ENCODE measurements at places on chromosomes 16 and 17.

DNA sequence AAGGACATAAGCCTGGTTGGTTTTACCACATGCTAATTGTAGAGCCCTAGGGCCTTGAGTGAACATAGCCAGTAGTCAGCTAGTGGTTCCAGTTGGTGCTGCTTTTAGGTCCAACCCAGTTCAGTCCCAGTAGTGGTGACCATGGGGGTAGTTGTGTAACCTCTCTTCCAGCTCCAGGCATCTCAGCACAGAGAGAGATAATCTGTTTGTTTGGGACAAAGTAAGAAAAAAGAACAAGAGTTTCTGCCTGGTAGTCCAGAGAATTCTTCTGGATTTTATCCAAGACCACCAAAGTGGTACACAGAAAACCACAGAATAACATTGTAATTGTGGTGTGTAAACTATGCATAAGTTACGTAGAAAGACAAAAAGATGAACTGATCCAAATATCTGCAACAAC is 5.2 kb upstream of the CCL13 start:
- DNase-seq: no peak

DNA sequence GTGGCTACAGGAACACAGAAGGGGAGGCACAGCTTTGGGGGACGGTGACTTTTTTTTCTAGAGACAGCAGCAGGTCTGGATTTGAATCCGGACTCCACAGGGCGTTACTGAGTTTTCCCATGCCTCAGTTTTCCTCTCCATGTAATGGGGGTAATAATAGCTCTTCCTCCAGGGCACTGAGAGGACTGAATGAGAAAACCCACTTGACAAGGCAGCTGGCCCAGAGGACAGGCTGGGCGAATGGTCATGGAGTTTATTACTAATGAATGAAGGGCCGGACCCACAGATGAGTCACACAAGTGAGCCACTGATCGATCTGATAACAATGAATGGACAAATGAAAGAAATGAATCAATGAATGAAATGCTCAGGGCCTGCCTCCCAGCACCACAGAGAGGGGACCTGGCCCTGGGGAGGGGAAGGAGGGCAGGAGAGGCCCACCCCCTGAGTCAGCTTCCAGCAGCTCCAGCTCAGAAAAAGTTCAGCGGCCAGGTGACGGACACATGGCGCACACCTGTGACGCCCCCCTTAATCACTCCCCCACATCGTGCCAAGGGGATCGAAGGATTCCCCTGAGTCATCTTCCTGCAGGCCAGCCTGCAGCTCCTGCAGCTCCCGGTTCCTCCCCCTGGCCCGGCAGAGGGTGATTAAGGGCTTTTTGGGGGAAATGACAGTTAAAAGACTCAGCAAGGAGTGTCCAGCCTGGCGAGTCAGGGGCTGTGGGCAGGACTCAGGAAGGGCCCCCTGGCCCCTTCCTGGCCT is 54.3 kb downstream of the SOCS1 start:
- DNase-seq: peak; percentile 98

DNA sequence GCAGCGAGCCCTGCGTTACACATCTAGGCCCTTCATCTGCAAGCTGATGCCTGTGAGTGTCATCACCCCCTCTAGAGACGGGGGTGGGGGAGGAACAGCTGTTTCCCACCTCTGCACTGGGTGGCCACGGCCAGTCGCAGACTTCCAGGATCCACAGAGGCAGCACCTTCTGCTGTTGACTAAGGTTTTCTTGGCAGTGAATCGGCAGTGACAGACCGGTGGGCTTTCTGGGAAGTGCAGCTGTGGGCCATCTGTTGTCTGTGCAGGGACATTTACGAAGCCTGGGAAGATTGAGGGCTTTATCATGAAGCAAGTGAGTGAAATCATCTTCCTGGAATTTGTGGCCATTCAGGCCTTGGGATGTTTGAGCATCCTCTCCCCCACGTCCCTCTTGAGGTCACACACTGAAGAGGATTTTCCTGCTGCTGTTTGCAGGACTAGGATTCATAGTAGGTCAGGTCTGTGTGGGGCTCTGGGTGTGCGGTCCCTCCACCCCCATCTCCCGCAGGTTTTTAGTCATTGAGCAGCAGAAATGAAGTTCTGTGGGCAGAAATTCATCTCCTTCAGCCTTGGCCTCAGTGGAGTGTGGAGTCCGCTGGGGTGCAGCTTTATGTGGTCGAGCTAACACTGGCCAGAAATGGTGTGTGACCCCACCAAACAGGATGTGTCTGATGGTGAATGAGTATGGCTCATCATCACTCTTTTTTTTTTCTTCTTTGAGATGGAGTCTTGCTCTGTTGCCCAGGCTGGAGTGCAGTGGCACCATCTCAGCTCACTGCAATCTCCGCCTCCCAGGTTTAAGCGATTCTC is 12.0 kb downstream of the PGS1 start:
- DNase-seq: peak; percentile 99

DNA sequence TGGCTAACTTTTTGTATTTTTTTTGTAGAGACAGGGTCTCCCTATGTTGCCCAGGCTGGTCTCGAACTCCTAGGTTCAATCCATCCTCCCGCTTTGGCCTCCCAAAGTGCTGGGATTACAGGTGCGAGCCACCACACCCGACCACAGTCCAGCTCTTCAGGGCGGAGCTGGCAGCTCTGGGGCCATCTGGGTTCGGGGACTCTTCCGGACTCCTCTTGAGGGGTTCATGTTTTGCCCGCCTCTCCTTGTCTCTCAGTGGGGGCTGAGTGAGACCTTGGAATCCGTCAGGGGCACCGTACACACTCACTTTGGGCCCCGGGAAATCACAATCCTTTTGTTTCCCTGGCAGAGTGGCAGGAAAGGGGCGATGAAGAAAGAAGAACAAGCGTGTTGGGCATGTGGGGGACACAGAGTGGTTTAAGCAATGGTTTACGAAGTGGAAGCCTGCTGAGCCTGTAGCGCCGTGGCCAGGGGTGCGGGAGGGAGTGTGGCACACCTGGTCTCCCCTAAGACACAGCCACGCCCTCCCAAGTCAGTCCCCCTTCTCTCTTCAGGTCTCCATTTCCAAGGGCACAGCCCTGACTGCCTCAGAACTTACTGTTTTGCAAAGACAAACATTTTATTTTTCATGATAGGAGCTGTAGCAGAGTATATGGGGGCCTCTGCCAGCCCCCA is 26.1 kb downstream of the TNS4 start:
- no peak for DNase-seq

- DNase-seq: no peak
Measured at GRCh38 chr17:75754378-75755204, 10.4 kb downstream of the GALK1 start.

- DNase-seq: no peak
Measured at GRCh38 chr17:42284024-42284369, 4.3 kb upstream of the STAT5A start.

GRCh38 chr17:19948116-19948943 is 29.3 kb downstream of the AKAP10 start:
- no peak for DNase-seq

DNA sequence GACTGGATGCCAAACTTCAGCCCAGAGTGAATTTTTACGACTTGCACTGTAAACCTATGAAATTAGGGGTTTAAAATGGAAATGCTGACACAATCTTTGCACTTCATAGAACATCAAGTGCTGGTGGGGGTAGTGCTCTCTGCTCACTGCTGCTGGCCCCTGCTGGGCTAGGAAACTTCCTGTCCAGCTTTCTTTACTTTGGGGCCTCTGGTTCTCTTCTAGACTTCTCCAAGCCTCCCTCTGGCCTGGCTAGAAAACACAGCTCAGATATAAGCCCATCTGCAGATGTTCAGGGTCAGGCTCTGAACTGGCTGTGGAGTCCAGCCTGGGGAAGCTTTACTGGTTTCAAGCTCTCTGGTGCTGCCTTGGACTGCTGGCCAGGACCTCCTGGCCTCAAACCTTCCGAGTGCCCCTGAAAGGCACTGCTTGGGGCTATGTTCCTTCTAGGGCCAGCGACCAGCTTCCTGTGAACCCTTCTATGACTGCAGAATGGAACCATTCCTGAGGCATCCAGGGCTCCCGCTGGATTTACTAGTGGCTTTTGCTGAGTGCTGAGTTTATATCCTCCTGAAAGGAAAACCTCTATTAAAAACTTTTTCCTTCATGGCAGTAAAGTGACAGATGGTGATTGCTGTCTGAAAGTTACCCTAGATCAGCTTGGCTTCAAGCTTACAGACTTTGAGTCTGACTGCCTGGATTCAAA is 59.4 kb downstream of the TBX4 start:
- DNase-seq: no peak

GRCh38 chr17:59776577-59776976 is 69.1 kb downstream of the VMP1 start:
- DNase-seq: no peak

DNA sequence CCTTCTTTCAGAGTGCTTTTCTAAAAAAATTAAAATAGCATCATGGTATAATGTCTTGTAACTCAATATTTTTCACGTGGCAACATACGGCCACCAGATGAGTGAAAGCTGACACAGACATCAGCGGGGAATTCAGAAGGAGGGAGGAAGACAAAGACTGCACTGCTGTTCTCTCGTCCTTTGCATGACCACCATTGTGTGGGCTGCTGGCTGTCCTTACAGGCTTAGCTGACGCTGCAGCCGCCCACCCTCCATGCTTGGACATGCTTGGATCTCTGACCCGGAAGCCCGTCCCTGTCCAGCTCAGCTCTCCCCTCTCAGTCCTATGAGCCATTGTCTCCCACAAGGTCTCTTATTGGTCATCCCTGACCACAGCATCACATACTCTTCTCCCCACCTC is 11.4 kb upstream of the MLYCD start:
- DNase-seq: no peak

DNA sequence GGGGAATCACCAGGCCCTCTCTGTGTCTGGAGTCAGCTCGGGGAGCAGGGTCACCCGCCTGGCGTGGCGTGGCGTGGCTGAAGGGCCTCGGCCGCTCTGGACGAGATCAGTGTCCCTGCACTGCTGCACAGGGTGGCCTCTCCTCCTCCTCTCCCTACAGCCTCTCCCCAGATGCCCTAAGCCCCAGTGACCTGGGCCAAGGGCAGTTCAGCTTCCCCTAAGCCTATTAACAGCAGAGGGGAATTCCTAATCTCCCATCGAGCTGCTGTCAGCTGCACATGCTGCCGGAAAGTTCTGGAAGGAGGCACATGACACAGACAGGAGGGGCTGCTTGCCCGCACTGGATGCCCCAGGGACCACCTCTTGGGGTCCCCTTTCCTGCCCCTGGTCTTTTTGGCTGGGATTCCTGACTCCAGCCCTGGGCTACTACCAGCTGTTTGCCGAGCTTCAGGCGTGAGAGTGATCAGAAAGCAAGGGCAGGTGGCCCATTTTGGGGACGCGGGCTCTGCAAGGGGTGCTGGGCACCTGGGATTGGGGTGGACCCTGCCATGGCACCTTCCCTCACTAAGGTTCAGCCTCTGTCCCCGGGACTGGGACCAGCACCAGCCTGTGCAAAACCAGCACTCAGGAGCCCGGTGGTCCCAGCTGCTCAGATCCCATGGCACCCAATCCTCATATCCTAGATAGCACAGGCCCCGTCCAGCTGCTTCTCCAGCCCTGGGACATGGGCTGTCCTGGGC is 794 bp downstream of the PDE6G start:
- no peak for DNase-seq

- no peak for DNase-seq
Measured at GRCh38 chr17:19755821-19756510, 7.9 kb upstream of the ALDH3A1 start.

DNA sequence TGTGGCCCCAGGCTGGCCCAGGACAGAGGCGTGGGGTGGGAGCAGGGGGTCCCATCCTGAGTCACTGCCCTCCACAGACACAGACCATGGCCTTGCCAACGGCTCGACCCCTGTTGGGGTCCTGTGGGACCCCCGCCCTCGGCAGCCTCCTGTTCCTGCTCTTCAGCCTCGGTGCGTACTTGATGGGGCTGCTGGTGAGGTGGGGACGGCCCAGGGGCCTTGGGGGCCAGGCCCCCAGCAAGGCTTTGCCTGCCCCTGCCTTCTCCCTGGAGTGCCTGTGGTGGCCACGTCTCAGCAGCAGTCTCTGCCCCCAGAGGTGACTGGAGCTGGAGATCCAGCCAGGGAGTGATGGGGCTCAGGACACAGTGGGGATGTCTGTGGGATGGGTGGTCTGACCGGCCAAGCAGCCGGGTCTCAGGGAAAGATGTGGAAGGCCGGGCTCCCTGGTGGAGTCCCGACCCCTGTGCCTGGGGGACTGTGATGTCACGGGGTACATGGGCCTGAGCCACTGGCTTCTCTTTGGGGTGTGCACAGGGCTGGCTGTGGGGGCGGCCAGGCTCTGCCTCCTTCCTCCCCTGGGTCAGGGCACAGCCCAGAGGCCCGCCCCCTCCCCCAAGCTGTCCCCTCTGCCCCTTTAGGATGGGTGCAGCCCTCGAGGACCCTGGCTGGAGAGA is 2.2 kb downstream of the MSLN start:
- no peak for DNase-seq

DNA sequence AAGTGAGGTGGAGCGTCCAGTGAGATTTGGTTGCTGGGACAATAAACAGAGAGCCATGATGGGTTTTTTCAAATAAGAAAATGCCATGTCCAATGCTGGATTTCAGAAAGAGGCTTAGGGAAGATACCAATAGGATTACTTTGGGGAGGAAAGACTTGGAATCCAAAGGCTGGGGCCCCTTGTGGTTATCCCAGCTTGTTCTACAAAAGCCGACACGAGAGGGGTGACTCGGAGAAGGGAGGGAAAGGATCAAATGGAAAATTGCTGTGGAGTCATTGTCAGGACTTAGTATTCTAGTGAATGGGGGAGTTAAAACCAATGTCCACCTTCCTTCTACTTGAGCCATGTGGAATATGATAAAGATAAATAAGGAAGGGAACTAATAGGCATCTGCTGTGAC is 305.5 kb downstream of the SOX9 start:
- no peak for DNase-seq

GRCh38 chr17:7184647-7185046 is 5.5 kb upstream of the ASGR1 start:
- DNase-seq: no peak

GRCh38 chr16:66228792-66229191 is 137.7 kb upstream of the CDH5 start:
- DNase-seq: no peak
